IMR-90 (cell line): ENCODE measurements at places on chromosomes 4 and X. TPM values are rescaled to one million over a fixed set of nuclear protein-coding genes. Genes with fewer than 3 reads are reported as not detected.

DNA sequence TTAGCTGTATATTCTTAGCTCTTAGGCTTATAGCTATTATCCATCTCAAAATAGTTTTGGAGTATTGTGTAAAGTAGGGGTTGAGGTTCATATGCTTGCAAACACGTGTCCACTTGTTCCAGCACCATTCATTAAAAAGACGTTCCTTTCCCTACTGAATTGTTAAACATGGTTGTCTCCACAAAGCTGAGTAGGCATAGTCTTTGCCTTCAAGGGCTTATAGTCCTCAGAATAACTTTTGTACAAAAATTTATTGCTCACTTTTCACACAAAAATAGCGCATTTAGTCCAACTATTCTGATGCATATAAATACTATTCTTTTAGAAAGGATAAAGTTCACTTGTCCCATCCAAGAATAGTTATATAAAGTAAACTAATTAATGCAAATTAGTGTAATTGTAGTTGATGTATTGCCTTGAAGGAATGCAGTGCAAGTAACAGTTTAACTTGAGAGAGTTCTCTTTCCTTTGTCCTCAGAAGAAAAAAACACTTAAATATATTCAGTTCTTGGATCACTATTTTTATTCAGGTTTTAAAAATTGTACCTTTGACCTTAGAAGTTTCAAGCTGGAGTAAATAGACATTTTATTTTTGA is 14.1 kb downstream of the LRIT3 start:
- no peak for DNase-seq

DNA sequence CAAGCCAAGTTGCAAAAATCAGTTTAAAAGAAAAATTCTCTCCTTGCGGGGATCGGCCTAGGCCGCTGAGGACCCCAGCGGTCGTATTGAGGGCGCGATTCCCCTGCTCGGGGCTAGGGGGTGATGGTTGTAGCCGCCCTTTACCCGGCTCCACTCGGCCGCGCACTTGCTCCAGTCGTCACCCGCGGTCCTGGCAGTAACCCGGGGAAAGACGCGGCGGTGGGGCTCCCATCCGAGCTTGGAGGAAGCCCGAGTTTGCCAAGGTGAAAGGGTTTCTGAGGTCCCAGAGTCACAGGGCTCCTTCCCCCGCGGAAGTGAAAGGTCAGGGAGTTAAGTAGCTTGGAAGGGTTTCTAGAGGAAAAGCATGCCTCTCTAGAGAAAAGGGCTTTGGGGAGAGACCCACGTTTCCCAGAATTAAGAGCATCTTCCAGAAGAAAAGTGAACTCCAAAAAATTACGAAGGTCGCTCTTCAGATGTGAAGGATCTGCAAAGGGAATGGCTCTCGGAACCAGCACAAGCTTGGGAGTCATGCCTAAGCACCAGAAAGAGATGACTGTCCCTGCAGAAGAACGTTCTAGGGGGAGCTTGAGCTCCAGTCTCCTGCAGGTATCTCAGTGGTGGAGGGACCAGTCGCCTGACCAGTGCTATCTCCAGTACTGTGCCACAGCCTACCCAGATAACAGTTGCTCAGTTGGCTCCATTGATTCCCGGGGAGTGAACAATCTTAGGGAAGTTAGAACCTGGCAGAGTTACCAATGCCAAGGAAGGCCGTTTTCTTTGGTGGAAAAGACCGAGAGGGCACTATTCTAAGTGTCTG is 875 bp downstream of the LAP3 start:
- DNase-seq = peak; percentile 4

DNA sequence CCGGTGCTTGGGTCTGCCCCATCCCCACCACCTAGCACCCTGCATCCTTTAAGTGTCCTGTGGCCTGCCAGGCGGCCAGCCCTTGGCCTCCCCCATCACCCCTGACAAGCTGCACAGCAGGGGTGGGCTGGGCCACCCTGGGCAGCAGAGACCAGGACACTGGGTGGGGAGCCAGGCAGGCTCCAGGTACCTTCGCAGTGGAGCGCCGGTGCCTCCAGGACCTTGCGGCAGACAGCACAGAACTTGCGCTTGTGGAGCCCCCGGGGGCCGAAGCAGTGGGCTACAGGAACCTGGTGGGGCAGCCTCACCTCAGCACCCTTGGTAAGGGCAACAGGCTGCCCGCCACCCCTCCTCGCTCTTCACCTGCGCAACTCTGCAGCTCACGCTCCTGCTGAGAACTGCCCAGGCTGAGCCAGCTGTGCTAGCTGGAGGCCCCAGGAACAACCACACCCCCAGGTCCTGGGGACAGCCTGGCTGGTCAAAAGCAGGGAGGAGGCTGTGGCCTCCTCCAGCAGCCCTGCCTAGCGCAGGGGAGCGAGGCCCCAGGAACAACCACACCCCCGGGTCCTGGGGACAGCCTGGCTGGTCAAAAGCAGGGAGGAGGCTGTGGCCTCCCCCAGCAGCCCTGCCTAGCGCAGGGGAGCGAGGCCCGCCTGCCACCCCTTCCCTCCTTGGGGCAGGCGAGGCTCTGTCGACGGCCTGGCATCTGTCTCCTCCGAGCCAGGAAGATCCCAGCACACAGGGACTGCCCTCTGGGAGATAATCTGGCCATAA is 4.6 kb downstream of the DGKQ start:
- no peak for DNase-seq

DNA sequence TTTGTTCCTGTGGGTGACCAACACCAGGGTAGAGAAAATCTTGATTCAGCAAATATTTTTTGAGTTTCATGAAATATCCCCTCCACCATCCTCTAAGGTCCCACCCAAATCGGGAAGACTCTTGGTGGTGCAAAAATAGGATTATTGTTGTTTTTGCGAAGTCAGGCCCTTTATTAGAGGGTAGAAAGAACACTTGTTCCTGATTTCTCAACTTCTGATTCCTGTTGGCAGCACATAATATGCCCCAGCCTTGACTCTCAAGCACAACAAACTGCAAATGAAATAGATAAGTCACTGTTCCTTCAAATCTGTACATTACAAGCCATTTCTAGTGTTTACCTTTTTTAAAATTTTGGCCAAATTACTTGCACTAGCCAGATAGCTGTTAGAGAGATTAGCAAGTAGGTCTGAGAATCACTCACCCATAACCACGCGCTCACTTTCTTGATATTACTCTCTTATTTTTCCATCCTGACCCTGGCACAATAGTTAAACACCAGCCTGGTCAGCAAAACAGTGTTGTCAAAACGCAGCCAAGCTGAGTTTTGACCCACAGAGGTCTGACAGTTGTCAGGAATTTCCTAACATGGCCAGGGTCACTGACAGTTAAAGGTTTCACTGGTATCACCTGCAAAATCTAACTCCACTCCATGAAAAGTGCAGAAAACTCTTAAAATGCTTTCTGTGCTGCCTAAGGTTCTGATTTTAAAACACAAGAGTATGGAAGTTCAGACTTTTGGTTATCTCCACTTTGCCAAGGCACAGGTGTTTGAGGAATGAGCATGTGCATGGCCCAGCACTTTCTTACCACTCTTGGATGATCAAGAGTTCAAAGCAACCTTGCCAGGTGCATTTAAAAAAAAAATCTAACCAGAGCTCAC is 69.8 kb downstream of the RBM47 start:
- DNase-seq = no peak

DNA sequence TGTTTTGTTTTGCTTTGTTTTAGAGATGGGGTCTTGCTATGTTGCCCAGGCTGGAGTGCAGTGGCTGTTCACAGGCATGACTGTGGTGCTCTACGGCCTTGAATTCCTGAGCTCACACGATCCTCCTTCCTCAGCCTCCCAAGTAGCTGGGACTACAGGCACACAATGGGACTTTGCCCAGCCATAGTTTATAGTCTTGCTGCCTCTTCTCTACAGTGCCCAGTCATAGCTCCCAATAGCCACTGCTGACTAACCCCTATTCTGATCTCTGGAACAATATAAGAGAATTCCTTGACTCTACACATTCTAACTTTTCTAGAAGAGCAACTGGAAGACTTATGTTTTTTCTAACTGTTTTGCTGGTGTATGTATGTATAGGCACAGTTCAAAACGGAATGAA is 319.2 kb downstream of the PCDH7 start:
- DNase-seq = no peak

DNA sequence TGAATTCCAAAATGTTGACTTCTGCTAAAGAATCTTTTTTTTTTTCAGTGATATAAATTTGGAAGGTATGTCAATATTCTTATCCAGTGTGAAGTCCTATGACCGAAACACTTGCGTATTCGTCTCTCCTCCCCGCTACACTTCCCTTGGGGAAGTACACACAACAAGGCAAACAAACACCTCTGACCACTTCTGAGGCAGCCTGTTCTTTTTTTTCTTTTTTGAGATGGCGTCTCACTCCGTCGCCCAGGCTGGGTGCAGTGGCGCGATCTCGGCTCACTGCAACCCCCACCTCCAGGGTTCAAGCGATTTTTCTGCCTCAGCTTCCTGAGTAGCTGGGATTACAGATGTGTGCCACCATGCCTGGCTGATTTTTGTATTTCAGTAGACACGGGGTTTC is 78.1 kb upstream of the DHRSX start:
- no peak for DNase-seq

GRCh38 chrX:130575831-130576389 is 174.1 kb downstream of the RBMX2 start:
- peak; percentile 33 for DNase-seq

DNA sequence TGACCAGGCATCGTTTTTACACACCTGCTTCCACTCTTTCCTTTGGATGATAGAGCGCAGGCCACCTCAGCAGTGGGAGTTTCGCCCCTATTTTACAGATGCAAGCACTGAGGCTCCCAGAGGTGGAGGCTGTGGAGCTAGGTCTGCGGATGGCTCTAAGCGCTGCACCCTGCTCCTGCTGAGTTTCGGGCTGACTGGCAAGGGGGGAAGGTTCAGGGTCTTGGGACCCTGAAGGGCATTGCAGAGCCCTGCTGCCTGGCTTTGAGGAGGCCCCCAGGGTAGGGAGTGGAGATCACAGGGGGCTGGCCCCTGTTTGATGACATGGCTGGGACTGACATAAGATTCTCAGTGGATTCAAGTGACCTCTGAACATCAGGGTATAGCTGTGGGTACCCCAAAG is 62.8 kb upstream of the NKX1-1 start:
- no peak for DNase-seq

DNA sequence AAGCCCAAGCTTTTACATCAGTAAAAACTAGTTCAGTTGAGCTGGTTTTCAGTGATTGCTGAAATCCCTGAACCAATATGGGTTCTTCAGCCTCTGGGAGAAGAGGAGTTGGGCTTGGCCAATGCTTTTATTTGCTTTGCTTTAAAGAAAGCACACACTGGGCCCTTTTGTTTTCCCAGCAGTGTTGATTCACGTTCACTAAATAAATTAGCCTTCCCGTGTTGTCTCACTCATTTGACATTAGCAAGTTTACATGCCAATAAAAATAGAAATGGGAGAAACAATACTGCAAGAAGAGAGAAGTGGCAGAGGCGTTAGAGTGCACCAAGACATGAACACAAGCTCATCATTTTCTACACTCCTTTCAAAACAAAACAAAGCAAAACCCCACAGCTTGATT is 136.2 kb downstream of the SHROOM3 start:
- no peak for DNase-seq

- peak; percentile 50 for DNase-seq
Observed at GRCh38 chrX:136170139-136170800, 22.9 kb downstream of the FHL1 start.

RTL9 gene
- total RNA-seq = 0.56 and 0.90 TPM in 2 replicates

CMC4 gene
- total RNA-seq = 8.4 and 11.4 TPM in 2 replicates

ZXDA gene
- 3.4 and 3.6 TPM in 2 replicates for total RNA-seq
